ENCODE measurements at places on chromosomes 2 and 18. TPM values are rescaled to one million over a fixed set of nuclear protein-coding genes. Genes with fewer than 3 reads are reported as not detected.

- no peak for DNase-seq
These were observed 63.8 kb upstream of the ZC3H15 start for GRCh38 chr2:186422226-186422625.

The CYP27A1 gene
- polyA plus RNA-seq, result 41.1 TPM

DNA sequence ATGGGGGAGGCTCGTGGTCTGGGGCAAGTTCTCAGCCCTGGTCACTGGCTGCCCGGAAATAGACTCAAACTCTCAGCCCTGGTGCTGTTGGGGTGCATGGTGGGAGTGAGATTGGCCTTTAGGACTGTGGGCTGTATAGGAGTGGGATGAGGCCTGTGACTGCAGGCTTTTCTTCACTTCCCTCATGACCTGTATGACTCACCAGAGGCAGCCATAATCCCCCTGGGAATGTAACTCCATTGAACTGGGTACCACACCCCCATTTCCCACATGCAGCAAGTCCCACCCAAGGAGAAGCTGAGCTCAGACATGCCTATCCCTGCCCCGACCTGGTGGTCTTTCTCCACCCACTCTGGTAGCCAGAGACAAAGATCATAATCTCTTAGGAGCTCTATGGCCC is 177.7 kb upstream of the OSR1 start:
- no peak for DNase-seq

DNA sequence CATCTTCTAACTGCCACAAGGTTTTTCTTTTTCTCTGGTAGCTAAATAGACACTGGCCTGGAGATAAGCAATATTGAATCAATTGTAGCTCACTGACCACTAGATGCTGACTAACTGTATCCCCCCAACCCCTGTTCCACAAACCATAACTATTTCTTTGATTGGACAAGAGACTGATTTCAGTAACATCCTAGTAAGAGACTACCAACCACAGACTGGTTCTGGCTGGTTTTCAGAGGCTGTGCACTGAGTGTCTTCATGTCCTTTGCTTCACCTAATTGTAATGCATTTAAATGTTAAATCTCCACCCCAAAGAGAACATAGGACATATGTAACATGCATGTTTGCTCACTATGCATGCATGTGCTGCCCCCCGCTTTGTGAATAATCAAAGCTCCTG is 3.2 kb upstream of the AAK1 start:
- DNase-seq, result no peak

The CLEC4F gene
- 0.03 TPM for polyA plus RNA-seq

DNA sequence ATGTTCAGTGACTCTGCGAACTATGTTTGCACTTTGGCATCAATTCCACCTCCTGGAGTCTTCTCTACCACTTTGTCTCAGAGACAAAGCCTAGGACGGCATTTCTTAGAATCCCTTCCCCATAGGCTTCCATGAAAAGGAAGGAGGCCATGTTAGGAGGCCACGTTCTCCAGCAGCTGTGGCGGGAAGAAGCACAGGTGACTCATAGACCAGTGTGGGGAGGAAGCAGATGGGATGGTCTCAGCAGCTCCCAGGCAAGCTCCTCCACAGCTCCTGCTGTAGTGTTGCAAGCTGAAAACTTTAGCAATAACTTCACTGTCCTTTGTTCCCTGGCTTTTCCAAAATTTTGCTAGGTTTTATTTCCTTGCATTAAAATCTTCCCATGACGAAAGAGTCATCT is 781.3 kb upstream of the ID2 start:
- DNase-seq, result no peak

The G6PC2 gene
- not detected for polyA plus RNA-seq

- no peak for DNase-seq
These were observed 129.5 kb downstream of the TMEM182 start for GRCh38 chr2:102891296-102891695.

DNA sequence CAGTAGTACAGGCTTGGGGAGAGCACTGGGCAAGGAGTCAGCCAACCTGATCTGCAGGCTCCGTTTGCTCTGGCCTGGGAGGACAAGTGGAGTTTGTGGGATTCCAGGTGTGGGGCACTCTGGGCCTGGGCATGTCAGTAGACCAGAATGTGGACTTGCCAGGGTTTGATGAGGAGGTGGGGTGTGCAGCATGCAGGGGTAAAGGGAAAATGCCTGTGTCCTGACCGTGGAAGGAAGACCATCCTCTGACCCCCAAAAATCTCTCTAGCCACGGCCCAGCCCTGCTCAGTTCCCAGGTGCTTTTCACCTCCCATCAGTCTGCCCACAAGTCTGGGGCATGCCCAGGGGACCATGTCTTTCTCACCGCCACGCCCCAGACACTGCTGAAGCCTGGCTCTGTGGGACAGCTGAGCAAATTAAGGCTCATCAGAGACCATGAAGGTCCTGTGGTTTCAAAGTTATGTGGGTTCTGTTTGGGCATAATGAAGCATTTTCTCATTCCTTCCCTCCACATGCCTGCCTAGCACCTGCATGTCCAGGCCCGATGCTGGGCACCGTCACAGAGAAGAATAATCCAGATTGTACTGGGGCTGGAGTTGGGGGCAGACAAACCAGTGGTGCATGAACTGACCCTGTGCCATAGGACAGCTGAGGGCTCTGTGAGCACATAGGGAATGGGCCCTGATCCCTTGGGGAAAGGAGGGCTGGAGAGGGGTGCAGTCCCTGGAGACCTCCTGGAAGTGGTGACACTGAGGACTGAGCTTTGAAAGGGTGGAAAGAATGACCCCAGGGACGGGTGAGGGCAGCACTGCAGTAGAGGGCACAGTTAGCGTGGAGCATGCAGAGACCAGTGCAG is 6.5 kb upstream of the KCNF1 start:
- DNase-seq, result no peak

DNA sequence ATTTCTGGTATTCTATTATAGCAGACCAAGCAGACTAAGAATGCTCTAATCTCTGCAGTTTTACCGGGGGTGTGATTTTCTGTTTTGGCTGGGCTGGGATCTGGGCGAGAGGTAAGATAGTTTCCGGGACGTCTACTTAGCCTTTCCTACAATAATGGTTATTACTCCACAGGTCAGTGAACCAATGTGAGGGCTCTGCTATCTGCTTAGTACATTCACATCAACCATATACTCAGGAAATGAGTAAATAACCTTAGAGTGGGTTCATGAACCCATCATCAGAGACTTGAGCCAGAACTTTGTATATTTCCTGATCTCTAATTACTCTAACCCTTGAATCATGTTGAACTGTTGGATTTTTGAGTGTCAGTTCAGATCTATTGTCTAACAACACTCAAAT is 90.1 kb upstream of the NOL4 start:
- no peak for DNase-seq

The TEX44 gene
- not detected for polyA plus RNA-seq

DNA sequence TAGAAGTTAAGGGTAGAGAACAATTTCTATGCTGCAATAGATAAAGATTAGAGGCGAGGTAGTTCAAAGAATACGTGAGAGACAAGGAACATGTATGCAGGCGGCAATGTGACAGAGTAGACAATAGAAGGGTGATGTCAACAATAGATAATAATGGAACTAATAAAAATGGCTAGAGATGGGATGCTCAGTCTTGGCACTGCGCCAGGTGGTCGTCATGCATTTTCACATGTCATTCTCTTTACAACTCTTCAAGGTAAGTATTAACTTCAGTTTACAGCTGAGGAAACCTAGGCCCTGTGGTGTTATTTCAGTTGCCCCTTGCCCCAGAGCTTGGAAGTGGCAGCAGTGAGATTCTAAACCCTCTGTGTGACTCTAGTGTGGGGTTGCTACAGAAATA is 890.7 kb upstream of the CELF4 start:
- no peak for DNase-seq

DNA sequence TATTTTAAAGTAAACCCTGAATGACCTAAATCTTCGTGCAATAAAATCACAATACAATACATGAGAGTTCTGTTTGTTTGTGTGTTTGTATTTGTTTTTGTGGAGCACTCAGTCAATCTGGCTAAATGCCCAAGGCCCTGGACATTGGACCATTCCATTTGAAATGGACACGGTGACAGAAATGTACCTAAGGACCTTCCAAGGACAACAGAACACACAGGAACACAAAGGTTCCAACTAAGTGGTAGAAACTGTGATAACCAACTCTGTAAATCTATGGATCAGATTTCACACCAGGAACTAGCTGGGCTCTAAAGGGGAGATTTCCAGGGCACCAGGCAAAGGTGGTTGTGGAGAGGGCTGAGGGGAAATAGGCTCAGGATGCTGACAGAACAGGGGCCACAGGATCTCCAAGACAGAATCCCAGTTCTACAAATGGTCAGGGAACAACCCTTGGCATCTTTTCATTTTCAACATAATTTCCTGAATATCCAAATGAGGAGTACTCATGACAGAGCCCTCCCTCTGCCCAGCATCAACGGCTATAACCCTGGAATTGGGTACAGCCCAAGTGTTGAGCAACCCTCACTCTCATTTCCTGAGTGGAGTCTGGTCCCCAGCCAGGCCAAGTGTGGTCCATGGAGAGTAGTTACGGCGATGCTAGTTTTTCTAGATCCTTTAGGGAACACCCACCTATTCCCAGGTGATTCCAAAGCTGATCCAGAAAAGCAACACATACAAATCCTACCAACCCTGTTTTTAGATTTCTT is 78.4 kb downstream of the NCKAP5 start:
- no peak for DNase-seq

All from urinary bladder (tissue), 4 donors.